Peyer's patch (tissue), 4 donors: ENCODE measurements at places on chromosomes 12 and 14. TPM values are rescaled to one million over a fixed set of nuclear protein-coding genes. Genes with fewer than 3 reads are reported as not detected.
A peak's percentile ranks its signal among the peaks of the same experiment; 100 is the strongest.

DNA sequence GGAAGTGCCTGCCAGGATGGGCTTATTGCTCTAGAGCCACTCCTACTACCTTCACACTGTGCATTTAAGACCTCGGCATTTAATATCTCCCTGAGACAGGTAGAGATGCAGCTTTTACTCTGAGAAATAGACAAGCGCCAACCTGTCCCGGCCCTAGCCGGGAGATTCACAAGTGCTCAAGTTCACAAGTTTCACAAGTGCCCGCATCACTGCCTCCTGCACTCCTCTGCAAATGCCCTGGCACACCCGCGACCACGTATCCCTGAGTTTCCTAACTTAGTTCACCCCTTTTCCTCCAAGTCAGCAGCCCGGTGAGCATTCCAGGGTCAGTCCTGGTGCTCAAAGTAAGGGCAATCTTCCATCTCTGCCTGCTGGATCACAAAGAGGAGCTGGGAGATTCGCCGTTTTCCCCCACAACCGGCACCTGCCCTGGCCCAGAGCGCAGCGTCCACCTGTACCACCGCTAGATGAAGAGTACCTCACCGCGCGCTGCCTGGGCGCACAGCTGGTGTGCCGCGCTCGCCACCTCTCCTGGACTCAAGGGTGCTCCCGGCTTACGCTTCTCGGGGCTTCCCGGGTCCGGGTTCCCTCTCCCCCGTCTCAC lies 5.0 kb upstream of the SLC38A4 start:
- no peak overlapping the region for H3K27ac ChIP-seq
- H3K36me3 ChIP-seq = no peaks in the 10 kb centered on the region
- peak; percentile 52 for DNase-seq
- no peaks in the 10 kb centered on the region for H3K27me3 ChIP-seq
- H3K4me3 ChIP-seq = no peak overlapping the region
- H3K4me1 ChIP-seq = no peaks in the 10 kb centered on the region

Gene RIPK3
- 45.2 TPM for total RNA-seq

Gene KLRK1
- 5.3 TPM for total RNA-seq

- H3K4me3 ChIP-seq = no peak overlapping the region
- no peak overlapping the region for H3K27ac ChIP-seq
- H3K4me1 ChIP-seq = no peaks in the 10 kb centered on the region
- H3K36me3 ChIP-seq = no peaks in the 10 kb centered on the region
- DNase-seq = no peak
Measured at GRCh38 chr12:31210541-31210940, 115.4 kb downstream of the SINHCAF start.

DNA sequence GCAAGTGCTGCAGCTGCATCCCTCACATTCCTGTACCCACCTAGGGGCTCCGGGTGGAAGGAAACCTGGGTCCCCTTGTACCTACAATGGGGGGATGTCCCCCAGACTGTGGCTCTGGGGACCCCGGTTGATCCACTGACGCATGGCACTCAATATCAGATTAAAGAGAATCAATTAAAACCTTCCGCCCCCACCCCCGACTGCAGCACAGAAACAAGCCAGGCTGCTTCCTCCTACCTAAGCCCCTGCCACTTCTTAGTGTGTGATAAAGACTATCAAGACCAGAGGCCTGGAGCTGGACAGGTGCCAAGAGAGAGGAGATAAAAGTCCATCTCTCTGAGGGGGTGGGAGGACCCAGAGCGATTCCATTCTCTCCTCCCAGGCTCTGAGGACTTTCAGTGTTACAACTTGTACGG lies 28.2 kb upstream of the RPLP0 start:
- no peaks in the 10 kb centered on the region for H3K36me3 ChIP-seq
- no peak overlapping the region for H3K4me3 ChIP-seq
- H3K4me1 ChIP-seq = peaks cover 98% of the 10 kb centered on the region
- no peaks in the 10 kb centered on the region for H3K27me3 ChIP-seq

GRCh38 chr12:66742508-66743367 lies 63.9 kb upstream of the GRIP1 start:
- no peaks in the 10 kb centered on the region for H3K27me3 ChIP-seq
- H3K4me3 ChIP-seq = no peak overlapping the region
- DNase-seq = no peak
- no peak overlapping the region for H3K27ac ChIP-seq
- H3K4me1 ChIP-seq = no peaks in the 10 kb centered on the region

Gene RERG
- total RNA-seq = 31.4 TPM

GRCh38 chr12:41459906-41460214 lies 271.7 kb downstream of the PDZRN4 start:
- no peaks in the 10 kb centered on the region for H3K4me1 ChIP-seq
- H3K36me3 ChIP-seq = no peaks in the 10 kb centered on the region
- no peaks in the 10 kb centered on the region for H3K27me3 ChIP-seq
- no peak overlapping the region for H3K27ac ChIP-seq
- no peak for DNase-seq
- H3K4me3 ChIP-seq = no peak overlapping the region

Gene RGS6
- 0.88 TPM for total RNA-seq

Gene CELA1
- total RNA-seq = not detected

DNA sequence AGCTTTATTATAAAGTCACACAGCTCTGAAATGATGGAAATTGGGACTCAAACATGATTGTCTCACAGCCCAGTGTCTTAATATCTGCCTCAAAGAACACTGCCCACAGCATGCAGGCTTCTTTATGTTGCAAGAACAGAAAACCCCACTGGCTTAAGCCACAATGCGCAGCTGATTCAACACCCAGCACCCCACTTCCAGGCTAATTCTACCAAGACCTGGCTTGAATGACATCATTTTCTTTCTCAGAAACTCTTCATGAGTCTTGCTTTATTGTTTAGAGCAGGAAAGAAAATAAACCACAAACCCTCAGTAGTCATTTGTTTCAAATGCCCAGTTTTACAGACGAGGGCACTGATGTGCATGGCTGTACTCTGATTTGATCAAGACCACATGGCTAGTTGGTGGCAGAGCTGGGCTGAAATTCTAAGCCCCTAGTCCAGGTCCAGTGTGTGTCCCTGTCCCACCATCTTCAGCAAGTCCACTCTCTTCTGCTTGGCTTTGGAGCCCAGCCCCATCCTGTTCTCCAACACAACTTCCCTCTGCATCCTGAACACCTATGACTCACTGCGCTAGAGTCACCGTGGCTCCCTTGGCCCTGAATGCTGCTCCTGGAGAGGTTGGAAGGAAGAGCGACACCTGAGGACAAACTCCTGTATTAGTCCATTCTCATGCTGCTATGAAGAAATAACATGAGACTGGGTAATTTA lies 50.3 kb upstream of the SRSF5 start:
- DNase-seq = no peak
- no peaks in the 10 kb centered on the region for H3K27me3 ChIP-seq
- H3K4me1 ChIP-seq = peaks cover 43% of the 10 kb centered on the region
- H3K36me3 ChIP-seq = peaks cover 14% of the 10 kb centered on the region

Gene STXBP6
- total RNA-seq = 54.4 TPM
